ENCODE measurements at places on chromosomes 4 and X.

- no peak for DNase-seq
Measured at GRCh38 chr4:79948261-79948660, 124.8 kb downstream of the ANTXR2 start.

DNA sequence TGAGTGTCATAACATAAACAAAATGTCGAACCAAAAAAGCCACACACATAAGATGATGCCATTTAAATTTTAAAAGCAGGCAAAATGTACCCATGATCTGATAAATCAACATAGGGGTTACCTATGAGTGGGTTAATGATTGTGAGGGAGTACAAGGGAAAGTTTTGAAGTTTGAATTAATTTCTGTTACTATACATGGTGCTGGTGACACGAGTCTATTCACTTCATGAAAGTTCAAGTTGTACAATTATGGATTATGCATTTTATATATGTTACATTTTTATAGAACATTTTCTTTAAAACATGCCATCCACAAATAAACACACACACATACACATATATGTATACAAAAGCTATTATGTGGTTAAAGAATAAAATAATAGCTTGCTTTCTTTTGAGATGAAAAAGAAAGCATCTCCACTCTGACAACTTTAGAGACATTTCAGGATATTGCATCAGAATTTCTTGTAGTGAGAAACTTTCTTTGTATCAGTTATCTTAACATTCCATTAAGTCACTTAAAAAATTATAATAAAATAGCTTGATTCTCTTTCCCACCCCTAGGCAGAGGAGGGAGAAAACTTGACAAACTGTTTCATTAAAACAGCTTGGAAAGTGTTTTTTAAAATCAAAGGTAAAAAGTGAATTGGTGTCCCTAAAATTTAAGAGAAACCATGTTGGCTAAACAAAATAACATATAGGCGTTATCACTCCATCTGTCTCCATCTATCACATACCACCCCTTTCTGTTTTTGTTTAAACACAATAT, 891.8 kb upstream of the NDST4 start:
- DNase-seq: no peak

DNA sequence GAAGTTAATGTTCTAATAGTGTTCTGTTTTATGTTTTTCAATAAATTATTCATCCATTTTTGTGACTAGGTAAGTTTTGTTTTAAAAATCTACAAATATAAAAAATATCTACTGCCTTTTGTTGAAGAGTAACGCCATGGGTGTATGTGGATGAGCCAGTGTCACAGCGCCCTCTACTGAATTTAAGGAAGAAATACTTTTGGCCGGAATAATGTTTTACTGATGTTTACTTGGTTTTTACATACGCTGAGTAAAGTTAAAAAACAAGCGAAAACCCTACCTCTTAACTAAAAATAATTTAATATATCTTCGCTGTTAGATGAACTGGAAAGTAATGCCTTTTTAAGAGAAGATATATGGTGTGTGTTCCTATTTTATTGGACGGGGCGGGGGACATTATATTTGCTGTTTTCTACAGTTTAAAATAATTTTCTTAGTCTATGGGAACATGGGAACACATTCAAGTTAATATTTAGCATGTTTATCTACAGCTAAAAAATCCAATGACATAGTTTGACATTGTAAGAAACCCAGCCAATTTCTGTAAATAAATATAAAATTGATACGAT, 86.1 kb downstream of the CPE start:
- peak; percentile 33 for DNase-seq

- DNase-seq: peak; percentile 72
Measured at GRCh38 chrX:108362026-108362425, 76.2 kb downstream of the COL4A6 start.

GRCh38 chrX:11575332-11575731, 90.4 kb downstream of the ARHGAP6 start:
- no peak for DNase-seq

DNA sequence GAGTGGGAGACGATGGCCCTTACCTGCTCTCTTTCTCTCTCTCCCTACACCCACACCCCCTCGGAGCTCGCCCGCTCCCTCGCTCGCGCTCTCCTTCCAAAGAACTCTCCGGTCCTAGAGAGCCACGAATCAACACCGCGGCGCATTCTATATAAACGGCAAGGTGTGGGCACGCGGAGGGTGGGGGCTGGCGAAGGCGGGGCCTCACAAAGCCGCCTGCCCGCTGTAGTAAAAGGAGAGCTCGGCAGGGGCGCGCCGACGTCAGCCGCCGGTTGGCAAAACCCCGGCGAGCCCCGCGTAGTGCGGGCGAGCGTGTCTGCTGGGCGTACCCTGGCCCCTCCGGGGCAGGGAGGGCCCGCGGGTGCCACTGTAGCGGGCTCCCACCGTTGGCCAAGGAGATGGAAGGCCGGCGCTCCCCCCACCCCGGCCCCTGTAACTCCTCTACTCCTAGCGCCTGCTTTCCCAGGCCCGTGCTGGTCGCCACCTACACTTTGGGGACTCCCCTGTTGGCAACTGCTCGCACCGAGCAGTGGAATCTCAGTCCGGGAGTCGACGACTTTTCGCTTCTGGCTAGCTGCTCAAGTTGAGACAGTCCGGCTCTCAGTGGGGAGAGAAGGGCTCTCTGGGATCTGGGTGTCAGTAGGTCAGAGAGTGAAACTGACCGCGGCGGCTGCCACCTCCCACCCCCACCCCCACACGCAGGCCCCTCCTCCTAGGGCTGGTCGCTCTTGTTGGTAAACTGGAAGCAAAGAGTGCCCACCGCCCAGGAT, 325.5 kb upstream of the F9 start:
- peak; percentile 18 for DNase-seq

All from large intestine (tissue), 12 donors.